ENCODE measurements at places on chromosomes 1 and 21.

DNA sequence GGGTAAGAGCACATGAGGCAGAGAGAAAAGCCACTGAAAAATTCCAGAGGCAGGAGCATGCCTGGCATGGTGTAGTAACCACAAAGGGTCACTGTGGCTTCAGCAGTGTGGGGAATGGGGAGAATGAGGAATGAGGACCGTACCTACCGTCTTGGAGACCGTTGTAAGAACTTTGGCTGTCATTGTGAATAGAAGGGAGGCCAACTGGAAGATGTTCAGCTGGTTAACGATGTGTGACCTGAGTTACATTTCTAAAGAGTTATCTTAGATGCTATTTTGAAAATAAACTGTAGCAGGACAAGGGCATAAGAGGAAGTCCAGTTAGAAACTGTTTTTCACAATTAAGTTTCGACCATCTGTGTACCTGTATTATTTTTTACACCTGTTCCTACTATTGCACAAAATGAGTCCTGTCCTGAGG is 365.5 kb upstream of the SGIP1 start:
- DNase-seq = peak; percentile 31

GRCh38 chr1:25735956-25736529 is 64.0 kb upstream of the SELENON start:
- no peak for DNase-seq

- DNase-seq = peak; percentile 61
Measured at GRCh38 chr1:16250524-16251251, 13.7 kb upstream of the CPLANE2 start.

DNA sequence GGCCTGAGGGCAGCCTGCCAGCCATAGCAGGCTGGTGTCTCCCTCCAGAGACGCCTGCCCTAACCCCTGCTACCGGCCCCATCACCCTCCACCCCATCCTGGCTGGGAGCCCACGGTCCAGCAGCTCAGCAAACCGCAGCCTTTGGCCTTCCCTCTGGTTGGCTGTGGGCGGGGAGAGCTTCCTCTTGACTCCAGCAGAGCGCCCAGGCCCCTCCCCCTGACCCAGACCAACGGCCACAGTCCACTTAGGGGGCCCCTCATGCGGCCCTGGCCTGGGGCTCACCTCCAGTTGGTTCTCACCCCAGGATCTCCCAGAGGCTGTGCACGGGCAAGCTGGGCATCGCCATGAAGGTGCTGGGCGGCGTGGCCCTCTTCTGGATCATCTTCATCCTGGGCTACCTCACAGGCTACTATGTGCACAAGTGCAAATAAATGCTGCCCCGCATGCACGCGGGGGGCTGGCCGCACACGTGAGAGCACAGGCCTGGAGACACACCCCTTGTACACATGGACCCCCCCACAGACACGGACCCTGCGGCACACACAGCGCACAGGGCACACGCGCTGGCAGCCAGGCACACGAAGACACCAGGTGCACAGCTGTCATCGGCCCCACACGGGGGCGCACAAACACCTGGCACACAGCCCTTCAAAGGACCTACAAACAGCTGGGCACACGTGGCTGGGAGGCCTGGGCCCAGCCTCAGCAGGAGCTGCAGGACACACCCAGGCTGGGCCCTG is 3.1 kb downstream of the SMIM1 start:
- peak; percentile 68 for DNase-seq

- peak; percentile 21 for DNase-seq
Measured at GRCh38 chr1:44484155-44484688, 79.2 kb downstream of the RNF220 start.

DNA sequence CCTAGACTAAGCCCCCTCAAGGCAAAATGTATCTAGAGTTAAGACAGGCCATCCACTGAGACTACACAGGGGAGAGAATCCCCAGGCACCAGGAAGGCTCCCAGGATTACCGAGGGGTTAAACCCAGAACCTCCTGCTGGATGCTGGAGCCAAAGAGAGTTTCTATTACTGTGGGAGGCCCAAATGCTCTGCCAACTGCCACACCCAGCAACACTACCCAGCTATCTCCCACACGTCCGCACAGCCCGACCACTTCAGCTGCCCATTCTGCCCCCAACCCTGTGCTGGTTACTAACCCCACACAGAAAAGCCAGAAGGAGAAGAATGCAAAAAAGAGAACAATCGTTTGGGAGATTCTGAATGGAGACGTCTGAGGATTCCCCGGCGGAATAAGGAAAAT is 63.6 kb downstream of the CD46 start:
- DNase-seq = peak; percentile 25

DNA sequence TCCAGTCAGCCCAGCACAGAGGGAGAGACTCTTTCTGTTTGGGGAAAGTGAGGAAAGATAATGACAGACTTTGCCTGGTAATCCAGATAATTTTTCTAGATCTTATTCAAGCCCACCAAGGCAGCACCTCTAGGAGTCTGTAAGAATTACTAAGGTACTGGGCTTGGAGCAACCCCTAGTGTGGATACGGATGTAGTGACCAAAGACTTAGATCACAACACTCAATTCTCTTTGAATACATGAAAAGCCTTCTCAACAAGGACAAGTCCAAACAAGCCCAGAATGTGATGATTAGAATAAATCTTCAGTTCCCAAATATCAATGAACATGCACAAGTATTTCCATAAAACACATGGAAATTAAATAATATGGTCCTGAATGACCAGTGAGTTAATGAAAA is 206.9 kb downstream of the MRPL39 start:
- no peak for DNase-seq

- peak; percentile 13 for DNase-seq
Measured at GRCh38 chr1:224380003-224380402, 23.3 kb downstream of the CNIH4 start.

DNA sequence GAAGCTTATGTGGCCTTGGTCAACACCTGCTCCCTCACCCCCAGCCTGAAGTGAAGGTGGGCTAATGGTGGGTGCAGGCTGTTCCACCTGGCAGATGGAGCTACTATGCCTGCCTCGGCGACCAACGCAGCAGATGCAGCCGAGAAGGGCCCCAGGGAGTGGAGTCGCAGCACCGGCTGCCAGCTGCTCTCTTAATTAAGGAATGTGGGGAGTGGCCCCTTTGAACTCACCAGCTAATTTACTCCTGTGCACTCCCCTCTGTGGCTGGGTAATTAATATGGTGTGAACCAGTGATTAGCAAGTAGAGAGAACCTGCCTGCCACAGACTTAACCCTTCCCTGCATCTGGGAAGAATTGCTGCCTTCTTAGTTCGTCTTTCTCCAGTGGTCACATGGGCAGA is 3.3 kb upstream of the SLAMF8 start:
- no peak for DNase-seq

- DNase-seq = no peak
Measured at GRCh38 chr1:112636597-112637253, 17.1 kb downstream of the CAPZA1 start.

DNA sequence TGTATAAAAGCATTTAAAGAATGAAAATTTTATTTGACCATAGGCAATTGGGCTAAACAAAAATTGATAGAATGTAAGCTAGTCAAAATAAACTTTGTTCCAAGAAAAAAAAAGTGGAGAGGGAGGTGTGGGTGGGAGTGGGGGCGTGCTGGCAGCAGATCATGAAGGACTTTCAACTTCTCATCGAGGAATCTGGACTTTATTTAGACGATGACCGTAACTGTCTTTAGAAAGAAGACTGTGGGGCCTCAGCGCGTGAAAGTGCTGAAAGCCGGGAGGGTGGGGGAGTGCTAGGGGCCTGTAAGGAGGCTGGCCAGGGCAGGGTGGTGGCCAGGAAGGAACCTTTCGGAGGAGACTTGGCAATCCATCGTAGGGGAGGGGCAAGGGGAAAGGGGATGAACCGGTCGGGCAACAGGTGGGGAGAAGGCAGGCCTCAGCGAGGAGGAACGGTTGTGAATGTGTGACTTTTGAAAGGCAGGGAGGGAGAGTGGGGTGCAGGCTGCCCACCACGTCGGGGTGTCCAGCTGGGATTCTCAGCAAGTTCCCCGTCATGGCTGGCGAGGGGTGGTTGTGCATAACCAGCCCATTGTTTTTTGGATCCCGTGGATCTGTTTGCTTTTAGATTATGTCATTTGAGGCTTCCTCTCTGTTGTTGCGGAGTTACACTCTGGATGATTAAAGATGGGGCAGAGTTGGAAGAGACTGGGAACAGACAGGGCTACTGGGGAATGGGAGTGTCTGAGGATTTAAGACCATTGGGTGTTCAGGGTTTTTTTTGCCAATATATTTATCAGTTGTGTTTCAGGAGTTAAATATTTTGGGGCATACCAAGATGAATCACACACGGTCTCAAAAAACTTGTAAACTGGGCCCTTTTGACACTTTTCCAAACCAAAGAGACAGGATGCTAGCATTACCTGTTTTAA is 35.5 kb downstream of the HUNK start:
- peak; percentile 84 for DNase-seq

DNA sequence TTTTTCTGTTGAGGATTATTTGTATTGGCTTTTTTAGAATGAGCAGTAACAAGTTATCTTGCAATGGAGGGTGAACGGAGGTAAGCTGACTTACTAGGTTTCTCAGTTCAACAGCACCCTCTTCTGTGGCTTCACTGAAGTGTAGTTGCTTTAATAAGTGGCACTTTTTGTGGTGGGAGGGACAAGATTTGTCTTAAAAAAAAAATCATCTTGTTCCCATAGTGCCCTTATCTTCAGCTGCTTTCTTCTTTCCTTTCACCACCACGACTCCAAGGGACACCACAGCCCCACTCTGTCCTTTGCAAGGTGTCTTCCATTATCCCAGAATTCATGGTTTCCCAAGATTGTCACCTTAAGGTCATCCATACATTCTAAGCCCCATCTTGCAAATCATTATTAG is 92.9 kb downstream of the PIGK start:
- peak; percentile 64 for DNase-seq

- peak; percentile 84 for DNase-seq
Measured at GRCh38 chr1:22341791-22342605, 109.7 kb upstream of the ZBTB40 start.

DNA sequence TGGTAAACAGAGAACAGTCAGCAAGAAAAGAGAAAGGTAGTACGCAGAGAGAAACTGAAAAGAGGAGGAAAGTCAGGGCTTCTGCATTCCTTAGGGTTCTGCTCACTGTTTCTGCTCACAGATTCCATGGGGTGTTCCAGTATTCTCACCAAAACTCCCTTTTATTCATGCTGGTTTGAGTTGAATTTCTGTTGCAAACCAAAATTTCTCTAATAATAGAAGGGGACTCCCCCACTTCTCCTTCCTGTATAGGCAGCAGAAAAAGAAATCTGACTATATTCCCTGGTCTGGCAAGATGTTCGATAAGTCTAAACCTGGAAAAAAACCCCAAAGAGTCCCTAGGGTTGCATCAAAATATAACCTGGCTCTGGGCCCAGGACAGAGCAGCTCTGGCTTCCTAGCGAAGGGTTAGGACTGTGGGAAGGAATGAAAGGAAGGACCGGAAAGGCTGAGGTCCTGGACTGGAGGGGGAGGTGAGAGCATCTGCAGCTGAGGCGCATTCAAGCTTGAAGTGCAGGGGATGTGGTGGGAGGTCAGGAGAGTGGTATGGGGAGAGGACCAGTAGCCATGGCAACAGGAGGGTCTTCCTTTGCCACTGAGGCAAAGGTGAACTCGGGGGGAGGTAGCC is 18.8 kb upstream of the RGS16 start:
- no peak for DNase-seq
